ENCODE measurements at places on chromosomes 5 and 9.

GRCh38 chr9:11269036-11269435 lies 656.2 kb upstream of the PTPRD start:
- DNase-seq, result peak; percentile 8

- peak; percentile 75 for DNase-seq
Observed at GRCh38 chr9:129412814-129413536, 207.9 kb downstream of the C9orf50 start.

DNA sequence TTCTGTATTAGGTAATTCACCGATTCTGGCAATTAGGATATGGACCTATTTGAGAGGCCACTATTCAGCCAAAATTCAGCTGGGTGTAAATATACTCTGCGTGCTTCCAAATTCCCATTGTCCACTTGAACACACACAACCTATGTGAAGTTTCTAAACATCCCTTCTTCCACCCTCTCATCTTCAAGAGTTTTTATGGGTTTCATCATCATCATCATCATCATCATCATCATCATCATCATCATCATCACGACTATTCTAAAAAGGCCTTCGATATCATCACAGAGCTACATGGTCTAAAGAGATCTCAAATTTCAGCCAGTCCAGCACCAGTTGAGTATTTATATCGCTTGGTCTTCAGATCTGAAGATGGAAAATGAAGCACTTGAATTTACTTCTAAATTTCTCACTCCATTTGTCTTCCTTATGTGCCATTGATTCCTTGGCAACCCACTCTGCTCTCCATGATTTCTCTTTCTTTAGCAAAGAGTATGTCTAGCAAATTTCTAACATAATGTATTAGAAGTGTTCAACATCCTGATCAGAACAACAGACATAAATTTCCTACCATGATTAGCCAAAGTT lies 49.2 kb upstream of the HMHB1 start:
- DNase-seq, result no peak

DNA sequence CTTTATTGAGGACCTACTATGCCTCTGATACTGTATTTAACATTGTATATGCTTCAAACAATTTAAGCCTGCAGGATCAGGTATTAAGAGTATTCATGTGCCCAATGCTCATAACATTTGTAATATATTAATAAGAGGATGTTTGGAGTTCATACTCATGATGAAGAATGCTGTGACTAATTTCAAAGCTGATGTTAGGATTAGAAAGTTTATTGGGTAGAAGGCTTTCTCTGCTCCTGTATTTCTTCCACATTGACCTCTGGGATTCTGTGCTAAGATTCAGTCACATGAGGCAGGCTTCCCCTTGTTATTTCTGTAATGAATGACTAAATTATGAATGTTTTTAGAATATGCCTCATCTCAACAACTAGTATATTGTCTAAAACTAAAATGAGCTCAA lies 456.4 kb downstream of the NFIB start:
- DNase-seq, result peak; percentile 68

- no peak for DNase-seq
Observed at GRCh38 chr5:6861036-6861435, 147.8 kb downstream of the TENT4A start.

GRCh38 chr9:138040446-138041430 lies 163.2 kb downstream of the CACNA1B start:
- DNase-seq, result no peak

- peak; percentile 20 for DNase-seq
Observed at GRCh38 chr5:10699281-10699874, 61.7 kb downstream of the DAP start.

DNA sequence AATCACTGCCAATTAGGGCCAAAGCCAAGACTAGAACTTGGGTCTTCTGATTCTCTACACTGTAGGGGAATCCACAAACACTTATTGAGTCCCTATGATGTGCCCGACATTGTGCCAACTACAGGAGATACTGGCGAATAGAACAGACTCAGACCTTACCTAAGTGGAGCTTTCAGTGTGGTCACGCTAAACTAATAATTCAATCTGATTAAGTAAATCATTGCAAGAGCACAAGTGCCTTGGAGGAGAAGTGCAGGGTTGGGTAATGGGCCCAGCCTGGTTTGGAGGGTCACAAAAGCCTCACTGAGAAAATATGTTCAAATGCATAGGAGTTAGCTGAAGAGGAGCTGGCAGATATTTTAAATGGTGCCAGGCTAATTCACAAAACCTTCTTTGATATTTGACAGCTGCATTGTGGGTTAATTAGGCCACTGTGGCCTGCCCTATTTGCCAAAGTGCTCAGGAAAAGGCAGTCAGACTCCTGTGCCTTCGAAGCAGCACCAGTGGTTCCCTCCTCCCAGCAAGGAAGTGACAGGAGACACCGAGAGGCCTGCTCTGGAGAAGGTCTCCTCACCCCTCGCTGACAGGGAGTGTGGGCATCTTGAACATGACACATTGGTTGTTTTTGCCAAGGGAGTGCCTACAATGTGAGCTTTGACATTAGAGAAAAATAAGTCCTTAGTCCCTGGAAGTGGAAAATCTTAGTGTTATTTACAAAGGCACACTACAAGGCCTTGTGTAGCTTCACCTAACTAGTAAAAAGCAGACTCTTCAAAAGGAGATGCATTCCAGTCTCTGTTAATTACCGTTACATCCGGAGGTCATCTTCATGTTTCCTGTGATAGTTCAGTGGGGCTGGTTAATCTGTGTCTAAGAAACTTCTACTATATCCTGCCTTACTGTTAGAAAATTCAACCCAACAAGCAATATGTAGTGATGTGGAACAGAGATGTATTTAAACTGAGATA lies 24.1 kb upstream of the TRAF1 start:
- no peak for DNase-seq

DNA sequence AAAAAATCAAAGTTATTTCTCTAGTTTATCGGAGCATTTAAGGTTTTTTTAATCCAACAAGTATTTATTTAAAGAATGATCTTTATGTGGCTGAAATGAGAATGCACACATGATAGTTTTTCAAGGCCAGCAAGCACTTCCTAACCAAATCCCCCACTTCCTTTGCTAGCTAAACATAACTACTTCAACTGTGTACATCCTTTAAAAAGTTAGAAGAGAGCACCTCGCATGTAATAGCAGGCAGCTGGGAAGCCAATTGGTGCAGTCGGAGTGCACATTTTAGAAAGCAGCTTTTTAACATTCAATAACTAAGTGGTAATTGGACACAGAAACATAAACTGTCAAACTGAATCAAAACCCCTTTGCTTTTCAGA lies 245.7 kb downstream of the BNC2 start:
- peak; percentile 54 for DNase-seq

- DNase-seq, result no peak
Observed at GRCh38 chr5:164354139-164354751, 848.8 kb downstream of the MAT2B start.

DNA sequence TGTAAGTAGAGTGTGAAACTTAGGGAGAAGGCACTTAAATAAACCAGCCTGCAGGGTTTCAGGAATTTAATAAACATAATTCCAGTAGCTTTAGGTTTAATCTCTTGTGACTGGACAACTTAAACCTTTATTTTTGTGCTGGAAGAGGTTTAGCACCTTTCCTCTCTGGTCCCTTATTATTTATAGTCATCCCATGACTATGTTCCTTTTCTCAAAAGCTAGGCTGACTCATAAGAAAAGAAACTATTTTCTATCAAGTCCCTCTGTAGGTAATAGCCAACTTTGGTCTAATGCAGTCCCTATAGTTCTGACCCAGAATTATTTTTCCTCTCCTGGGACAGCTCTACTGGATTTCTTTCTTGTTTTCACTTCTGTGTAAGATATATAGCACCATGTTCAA lies 588.9 kb downstream of the NR2F1-AS1 start:
- peak; percentile 19 for DNase-seq

- DNase-seq, result no peak
Observed at GRCh38 chr9:134768332-134768708, 112.3 kb upstream of the FCN2 start.

GRCh38 chr5:129069292-129069691 lies 25.3 kb upstream of the ISOC1 start:
- no peak for DNase-seq

- no peak for DNase-seq
Observed at GRCh38 chr5:169706071-169706470, 69.0 kb downstream of the DOCK2 start.

DNA sequence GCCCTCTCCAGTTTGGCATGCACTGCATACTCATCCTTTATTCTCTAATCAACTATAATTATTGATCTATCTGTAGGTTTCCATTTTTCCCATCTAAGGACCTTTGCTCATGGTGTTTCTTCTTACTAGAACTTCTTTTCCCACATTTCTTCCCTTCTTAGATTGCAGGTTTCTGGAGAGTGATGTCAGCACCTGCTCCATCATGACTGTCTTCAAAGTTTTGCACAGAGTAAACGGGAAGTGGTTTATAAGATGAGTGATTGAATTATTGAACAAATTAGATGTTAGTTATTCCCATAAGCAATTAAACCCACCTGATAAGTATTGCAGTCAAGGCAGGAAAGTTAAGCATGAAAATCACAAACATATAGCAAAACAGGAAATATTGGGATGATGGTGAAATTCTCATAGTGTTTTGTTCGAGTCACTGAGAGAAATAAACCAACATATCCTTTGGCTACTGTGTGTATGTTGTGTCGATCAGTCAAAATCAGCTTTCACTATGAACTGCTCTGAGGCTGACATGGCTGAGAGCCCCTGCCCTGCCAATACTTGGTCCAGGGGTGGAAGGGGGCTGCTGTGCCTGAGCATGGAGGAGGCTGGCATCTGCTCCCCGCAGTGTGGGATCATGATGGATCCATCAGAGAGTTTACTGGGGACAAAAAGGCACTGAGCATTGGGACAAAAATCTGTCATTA lies 45.5 kb upstream of the S1PR3 start:
- no peak for DNase-seq

DNA sequence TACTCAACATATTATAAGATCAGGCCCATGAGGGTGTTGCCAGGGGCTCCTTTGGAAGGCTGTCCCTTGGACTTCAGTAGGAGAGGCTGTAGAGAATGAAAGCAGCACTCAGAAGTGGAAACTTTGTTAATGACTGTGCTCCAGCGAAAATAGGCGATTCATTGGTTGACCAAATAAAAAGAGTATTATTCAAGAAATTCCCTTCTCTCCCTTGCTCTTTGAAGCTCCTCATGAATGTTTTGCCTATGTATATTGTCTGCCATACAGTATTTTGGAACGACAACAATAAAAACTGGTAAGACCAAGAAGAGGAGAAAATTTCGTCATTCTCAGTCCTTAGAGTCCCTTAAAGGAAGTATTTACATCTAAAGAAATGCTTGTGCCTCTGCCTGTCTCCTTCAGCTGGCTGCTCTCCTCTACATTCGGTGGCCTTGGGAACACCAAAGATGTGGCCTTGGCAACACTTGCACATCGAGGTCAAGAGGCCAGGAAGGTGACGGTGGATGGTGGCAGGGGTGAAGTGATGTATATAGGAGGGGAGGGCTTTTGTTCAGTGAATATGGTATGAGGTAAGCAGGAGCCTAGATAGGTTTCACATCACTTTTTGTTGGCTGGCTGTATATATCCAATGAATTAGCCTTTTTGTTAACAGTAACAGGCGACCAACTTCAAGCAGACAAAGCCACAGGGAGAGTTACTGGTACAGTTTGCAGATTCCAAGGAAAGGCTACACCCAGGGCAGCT lies 95.0 kb upstream of the ACTBL2 start:
- no peak for DNase-seq

DNA sequence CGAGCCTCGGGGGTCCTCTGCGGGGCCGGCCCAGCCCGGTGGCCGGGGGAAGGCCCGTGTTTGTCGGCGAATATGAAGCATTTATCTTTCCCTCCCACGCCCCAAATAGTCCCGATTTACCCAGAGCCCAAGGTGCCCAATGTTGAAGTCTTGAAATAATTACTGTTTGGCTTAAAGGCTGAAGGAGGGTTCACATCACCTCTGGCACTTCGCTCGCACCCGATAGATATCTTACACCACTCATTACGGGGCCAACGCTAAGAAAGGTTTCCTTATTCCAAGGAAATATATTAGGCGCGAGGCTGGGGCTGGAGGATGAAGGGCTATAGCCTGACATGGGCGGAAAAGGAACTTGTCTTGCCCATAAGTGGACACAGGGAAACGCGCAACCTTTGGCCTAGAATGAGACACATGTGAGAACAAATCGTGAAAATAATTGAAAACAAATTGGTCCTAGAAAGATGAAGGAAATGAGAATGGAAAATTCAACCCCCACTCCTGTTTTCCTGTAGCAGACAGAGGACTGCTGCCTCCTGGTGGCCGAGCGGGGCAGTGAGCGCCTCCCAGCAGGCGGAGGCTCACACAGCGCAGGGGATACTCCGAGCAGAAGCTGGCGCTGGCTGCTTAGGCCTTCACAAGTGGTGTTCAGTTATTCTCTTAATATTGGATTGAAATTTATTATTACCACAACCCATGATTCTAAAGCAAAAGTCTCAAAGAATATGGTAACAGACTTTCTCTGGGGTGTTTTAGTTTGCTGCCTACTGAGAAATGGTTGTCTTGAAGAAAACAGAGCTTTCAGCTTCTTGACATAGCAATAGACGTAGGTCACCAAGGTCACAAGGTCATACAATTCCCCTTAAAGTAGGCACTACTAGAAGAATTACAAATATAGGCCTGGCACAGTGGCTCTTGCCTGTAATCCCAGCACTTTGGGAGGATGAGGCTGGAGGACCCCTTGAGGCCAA lies 7.9 kb downstream of the CCL21 start:
- peak; percentile 84 for DNase-seq

DNA sequence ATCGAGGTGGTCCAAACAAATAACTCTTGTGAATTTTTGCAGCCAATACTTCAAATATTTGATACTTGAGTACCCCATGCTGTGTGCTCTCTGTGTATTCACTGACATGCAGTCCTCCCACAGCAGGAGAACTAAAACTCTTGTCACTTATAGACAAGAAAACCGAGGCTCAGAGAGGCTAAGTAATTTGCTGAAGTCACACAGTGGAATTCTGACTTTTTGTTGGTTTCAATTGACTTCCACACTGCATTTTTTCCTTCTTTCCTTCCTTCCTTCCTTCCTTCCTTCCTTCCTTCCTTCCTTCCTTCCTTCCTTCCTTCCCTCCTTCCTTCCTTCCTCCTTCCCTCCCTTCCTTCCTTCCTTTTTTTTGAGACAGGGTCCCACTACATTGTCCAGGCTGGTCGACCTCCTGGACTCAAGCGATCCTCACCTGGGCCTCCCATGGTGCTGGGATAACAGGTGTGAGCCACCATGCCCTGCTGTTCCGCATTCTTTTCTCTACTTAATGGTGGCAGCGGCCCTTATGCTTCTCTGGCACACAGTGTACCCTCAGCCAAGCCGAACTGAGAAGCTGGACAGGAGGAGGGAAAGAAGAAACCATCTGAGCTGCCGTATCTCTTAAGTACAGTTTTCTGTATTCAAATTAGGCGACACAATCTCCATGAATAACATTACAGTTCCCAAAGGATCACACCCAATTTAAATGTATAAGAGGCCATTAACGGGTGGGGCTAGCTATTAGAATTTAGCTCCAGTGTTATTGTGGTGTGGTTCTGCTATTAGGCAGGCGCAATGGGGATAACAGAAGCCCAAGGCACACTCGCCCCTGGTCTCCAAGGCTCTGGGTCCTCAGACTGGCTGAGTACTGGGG lies 38.4 kb upstream of the GRHPR start:
- DNase-seq, result no peak

DNA sequence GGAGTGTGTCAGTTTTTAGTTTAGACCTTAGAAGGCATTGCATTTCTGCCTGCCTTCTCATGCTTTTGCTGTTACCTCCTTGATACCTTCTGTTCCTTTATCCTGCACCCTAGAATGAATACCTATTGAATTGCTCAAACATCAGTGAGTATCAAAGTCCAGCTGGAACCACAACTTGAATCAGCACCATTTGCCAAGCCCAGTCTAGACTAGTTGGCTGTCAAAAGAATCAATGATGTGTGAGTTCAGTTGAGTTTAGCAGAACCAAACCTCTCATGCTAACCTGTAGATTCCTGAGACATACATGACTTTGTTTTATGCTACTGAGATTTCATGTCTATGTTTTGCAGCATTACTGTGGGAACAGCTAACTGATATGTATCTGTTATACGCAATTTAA lies 116.6 kb downstream of the FAM170A start:
- DNase-seq, result no peak
